ENCODE measurements at places on chromosomes 5 and 9.

GRCh38 chr5:13660072-13660471 is 284.4 kb downstream of the DNAH5 start:
- peak; percentile 15 for DNase-seq

DNA sequence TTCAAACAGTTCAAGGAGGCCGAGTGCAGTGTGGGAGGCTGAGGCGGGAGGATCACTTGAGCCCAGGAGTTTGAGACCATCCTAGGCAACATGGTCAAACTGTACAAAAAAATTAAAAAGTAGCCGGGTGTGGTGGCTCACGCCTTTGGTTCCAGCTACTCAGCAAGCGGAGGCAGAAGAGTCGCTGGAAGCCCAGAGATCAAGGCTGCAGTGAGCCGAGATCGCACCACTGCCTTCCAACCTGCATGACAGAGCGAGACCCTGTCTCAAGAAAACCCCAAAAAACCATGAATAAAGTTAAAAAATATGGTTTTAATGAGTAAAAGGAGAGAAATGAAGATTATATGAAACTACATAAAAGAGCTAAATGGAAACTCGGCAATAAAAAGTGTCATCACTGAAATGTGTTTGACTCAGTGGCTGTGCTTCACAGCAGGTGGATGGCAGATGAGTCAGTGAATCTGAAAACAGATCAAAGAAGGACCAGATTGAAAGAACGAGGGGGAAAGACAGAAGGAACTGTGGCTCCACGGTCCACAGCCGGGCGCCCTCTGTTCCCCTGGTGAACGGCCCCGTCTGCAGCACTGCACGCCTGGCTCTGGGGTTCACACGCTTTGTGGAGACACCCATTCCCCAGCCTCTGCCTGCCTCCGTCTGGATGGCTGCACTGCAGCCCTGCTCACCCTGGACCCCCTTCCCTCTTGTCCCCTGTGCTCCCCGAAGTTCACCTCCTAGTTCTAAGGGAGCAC is 25.1 kb downstream of the EXD3 start:
- no peak for DNase-seq

GRCh38 chr9:7935681-7936080 is 136.1 kb upstream of the DMAC1 start:
- no peak for DNase-seq

GRCh38 chr9:27943501-27943900 is 370.2 kb upstream of the C9orf72 start:
- no peak for DNase-seq

GRCh38 chr5:96033116-96033515 is 71.5 kb upstream of the ELL2 start:
- no peak for DNase-seq

GRCh38 chr5:42749020-42749419 is 7.6 kb upstream of the CCDC152 start:
- DNase-seq: no peak

GRCh38 chr5:41503860-41504259 is 6.5 kb downstream of the PLCXD3 start:
- DNase-seq: no peak

- no peak for DNase-seq
Observed at GRCh38 chr5:94849821-94850736, 231.6 kb downstream of the SLF1 start.

GRCh38 chr9:71886541-71886940 is 24.5 kb downstream of the ABHD17B start:
- DNase-seq: no peak

GRCh38 chr5:77912721-77913120 is 136.6 kb upstream of the TBCA start:
- no peak for DNase-seq

- no peak for DNase-seq
Observed at GRCh38 chr9:114339130-114339908, 9.7 kb downstream of the ORM2 start.

GRCh38 chr5:174785120-174785680 is 60.8 kb downstream of the MSX2 start:
- DNase-seq: no peak

- DNase-seq: no peak
Observed at GRCh38 chr5:158701406-158702177, 398.1 kb downstream of the EBF1 start.

DNA sequence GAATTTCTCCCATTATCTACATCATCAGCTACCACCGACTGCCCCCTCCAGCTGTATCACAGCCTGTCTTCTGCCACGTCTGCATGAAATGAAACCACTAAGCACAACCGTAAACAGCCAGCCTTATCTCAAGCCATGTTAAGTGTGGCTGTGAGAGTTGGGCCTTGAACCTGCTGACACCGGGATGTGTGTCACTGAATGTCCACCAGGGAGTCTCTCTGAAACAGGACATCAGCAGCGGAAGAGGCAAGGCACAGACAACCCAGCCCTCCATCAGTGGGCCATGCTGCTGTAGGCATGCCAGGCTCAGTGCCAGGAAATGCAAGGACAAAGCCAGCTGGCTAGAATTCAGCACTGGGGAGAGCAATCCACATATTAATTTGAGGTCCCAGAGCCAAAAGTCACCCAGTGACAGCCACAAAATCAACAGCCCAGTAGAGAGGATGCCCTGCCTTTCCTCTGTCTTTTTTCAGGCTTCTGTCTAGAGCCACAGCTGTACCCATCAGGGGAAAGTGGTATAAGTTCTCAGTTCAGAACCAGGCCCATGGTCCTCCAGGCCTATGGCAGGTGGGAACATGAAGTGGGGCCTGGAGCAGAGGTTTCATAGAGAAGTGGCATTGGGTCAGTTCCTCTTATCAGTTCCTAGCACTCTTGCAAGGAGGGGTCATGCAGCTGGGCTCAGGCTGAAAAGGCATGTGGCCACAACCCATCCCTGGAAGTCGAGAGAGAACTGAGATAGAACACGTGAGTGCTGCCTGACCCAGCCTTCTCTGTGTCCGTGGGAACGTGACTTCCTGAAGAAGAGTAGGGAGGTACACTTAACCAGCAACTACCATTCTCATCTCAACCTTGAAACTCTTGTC is 199.4 kb downstream of the ESM1 start:
- no peak for DNase-seq

- DNase-seq: no peak
Observed at GRCh38 chr9:21624675-21625644, 142.8 kb upstream of the IFNE start.

GRCh38 chr5:95237324-95237723 is 47.6 kb downstream of the MCTP1 start:
- no peak for DNase-seq

DNA sequence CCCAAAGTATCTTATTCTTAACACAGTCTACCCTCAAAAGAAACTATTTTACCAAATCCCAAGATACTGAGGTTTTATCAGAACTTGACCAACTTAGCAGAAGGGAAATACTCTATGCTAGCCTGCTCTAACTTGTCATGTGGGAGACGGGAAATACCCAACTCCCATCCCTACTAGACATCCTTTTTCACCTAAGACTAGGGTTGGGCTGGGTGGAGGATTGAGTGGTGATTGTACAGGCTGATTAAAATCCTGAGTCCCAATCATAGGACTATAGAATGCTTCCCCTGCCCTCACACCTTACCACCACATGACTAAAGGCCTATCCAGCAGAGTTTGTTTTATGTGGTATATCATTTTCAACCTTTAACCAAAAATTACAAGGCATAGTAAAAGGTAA is 786.5 kb downstream of the TAF11L14 start:
- no peak for DNase-seq

GRCh38 chr5:31119938-31120641 is 73.4 kb upstream of the CDH6 start:
- no peak for DNase-seq

DNA sequence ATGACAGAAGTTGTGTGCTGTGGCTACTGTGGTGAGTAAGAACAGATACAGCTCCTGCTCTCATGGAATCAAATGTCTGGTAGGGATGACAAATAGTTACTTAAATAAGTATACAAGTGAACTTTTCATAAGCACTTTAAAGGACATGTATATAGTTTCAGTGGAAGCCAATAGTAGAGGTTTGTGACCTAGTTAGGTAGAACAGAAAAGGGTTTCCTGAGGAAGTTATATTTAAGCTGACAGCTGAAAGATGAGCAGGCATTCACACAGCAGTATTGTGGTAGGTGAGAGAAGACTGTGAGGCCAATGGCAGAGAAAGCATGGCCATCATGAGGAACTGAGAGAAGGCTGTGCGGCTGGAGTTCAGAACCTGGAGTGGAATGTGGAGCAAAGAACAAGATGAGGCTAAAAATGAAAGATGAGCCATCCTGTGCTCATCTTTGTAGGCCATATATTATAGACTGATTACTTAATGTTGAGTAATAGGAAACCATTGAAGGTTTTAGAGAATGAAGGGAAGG is 15.4 kb downstream of the FAM174A start:
- no peak for DNase-seq

DNA sequence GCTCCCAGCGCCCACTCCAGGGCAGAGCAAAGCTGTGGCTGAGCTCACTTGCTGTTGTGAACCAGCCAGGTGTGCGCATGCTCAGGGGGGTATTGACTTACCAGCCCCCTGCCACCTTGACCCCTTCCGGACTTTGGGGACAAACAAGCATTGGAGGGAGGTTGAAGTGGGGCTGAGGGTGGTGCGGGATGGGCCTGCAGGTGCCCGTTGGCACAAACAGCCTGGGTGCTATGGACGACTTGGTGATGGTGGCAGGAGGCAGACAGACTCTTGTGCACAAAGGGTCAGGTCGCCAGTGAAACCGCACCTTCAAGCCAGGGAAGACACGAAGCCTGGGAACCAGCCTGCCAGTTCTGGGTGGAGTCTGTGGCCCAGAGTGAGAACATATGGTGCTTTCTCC is 858.5 kb upstream of the PTPRD start:
- DNase-seq: no peak

- no peak for DNase-seq
Observed at GRCh38 chr5:61657686-61658085, 325.6 kb downstream of the ZSWIM6 start.

DNA sequence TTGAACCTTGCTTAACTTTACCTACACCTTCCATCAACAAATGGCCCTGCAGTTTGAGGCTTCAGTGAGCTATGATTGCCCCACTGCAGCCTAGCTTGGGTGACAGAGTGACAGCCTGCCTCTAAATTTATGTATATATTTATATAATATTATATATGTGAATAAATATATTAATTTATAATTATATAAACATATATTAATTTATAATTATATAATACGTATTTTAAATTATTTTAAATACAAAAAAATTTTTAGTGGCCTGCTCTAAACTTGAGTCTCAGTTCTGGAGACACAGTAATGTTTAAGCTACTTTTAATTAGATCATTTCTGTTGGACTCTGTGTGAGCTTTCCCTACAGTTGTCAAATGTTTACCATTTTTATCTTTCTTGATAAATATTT is 9.3 kb upstream of the SHC3 start:
- no peak for DNase-seq

GRCh38 chr5:14229734-14230133 is 86.6 kb downstream of the TRIO start:
- no peak for DNase-seq

GRCh38 chr5:36978196-36978595 is 101.6 kb downstream of the NIPBL start:
- no peak for DNase-seq

DNA sequence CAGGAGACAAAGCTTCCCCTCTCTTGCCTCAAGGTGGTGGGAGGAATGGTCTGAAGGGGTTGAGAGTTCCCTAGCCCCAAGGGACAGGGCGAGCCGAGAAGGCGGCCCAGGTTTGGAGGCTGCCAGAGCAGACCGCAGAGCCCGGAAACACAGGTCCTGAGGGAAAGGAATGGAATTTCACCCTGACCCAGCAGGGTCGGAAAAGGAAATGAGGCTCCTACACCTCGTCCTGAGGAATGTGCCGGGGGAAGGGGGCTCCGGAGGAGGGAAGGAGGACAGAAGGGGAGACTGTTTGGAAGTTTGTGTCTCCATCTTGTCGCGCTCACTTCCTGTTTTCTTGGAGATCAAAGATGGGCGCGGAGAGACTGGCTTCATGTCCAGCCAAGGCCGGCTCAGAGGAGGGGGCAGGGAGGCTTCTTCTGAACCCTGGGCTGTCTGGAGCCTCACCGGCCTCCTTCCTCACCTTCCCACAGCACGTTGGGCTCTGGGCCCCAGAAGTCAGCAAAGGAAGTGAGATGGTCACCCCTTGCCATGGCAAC is 9.6 kb downstream of the ENG start:
- no peak for DNase-seq

- no peak for DNase-seq
Observed at GRCh38 chr9:116646661-116647514, 40.2 kb upstream of the TRIM32 start.

DNA sequence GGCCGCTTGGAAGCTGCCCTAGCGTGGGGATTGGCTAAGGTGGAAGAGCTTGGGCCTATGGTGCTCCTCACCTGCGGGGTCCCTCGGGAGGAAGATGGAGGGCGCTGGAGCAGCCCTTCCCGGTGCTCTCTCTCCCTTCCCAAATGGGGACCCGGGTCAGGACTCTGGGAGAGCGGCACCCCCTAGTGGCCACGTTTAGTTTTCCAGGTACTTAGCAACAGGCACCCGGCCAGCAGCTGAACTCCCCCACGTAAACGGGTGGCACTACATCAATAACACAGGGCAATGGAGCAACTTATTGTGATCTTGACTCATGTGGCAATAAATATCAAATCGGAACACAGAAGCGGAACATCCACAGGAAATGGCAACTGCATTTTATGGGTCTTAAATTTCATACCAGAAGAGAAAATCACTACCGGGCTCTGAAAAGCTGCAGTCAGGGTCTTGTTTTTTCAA is 316.6 kb downstream of the AGTPBP1 start:
- DNase-seq: peak; percentile 26

DNA sequence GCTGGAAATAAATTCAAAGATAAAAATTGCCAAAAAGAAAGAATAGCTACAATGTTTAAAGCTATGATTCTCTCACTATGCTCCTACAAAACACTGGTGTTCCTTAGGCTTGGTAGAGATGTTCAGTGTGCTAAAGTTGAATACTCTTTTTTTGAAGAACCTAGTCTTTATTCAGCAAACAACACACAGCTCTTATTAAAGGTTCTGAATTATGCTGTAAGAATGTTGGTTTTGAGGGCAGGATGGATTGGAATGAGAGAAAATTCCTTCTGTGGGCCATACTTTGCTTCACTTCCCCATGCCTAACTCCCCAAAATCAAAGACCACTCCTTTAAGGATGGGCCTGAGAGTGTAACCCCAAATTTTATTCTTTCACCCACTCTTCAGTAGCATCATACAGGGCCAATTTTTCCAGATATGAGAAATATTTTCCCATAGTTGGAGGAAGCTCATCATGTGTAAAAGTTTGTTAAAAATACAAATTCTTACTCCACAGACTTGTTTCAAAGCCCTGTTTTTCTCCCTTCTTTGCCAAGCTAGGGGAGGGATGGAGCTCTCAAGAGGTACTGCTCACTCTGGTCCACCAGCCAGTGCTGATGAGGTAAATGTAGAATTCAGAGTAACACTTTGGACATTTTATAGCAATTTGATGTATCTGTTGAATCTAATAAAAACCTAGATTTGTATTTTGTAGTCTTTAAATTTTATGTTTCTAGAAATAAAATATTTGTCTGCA is 99.3 kb downstream of the GDNF start:
- DNase-seq: no peak

Measured in NCI-H2227 treated with DMSO at 0.1 percent for 48 hours (cell line).